ENCODE measurements at places on chromosomes 6 and 20. TPM values are rescaled to one million over a fixed set of nuclear protein-coding genes. Genes with fewer than 3 reads are reported as not detected.

Gene DPPA5
- total RNA-seq, result not detected

Gene TAAR2
- total RNA-seq, result not detected

Gene CPNE5
- 2.5 TPM for total RNA-seq

Gene RSPO3
- total RNA-seq, result not detected

Gene ACSS1
- total RNA-seq, result 34.5 TPM

Gene TRIM31
- total RNA-seq, result not detected

Gene UBD
- 0.61 TPM for total RNA-seq

Gene CLDN20
- not detected for total RNA-seq

Gene ADTRP
- total RNA-seq, result 0.39 TPM

Gene ATP6V1G2
- total RNA-seq, result 1.7 TPM

Gene TCFL5
- total RNA-seq, result 7.2 TPM

Gene CCDC167
- total RNA-seq, result 70.5 TPM

Gene RIPOR2
- 182 TPM for total RNA-seq

Gene PKIB
- total RNA-seq, result 0.36 TPM

Gene RNF144B
- 2.1 TPM for total RNA-seq

Gene SPATS1
- not detected for total RNA-seq

Gene THBS2
- not detected for total RNA-seq

Gene FAM210B
- total RNA-seq, result 6.7 TPM

Gene BNIP5
- total RNA-seq, result not detected
